Stomach (tissue), 19 donors: ENCODE measurements at places on chromosomes 3 and 15.

GRCh38 chr3:26307787-26308186 lies 314.8 kb upstream of the LRRC3B start:
- DNase-seq: peak; percentile 36

DNA sequence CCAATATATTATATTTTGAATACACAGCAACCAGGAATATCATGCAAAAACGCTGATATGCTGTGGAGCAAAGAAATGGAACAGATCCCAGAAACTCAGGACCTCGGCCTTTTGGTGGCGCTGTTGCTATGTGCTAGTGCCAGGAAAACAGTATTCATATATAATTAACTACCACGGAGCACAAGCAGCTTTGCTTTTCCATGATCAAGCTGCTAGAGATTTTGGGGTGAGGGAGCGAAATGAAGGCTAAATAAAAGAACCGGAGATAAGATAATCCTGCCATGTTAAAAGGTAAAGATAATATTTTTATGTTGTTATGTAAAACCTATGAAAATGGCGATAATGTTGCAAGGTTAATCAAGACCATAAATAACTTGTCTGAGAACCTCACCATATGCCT lies 157.7 kb upstream of the FAM3D start:
- DNase-seq: peak; percentile 85

GRCh38 chr3:139111392-139112229 lies 66.9 kb upstream of the PRR23C start:
- DNase-seq: peak; percentile 83

DNA sequence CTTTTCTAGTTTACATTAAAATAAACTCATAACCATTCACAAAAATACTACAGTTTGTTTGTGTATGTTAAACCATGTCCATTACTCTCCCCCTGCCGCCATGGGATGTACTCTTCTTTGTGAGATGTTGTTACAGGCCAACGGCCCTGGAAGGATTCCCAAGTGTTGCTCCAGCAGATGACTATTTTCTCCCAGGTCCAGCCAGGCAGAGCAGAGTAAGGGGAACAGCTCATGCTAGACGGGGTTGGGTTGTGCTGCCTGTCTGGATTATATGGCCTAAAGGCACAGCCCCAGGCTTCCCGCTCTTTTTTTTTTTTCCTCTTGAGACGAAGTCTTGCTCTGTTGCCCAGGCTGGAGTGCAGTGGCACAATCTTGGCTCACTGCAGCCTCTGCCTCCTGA lies 24.5 kb upstream of the SLCO2A1 start:
- no peak for DNase-seq

GRCh38 chr15:95946241-95946640 lies 384.3 kb upstream of the NR2F2 start:
- DNase-seq: no peak

DNA sequence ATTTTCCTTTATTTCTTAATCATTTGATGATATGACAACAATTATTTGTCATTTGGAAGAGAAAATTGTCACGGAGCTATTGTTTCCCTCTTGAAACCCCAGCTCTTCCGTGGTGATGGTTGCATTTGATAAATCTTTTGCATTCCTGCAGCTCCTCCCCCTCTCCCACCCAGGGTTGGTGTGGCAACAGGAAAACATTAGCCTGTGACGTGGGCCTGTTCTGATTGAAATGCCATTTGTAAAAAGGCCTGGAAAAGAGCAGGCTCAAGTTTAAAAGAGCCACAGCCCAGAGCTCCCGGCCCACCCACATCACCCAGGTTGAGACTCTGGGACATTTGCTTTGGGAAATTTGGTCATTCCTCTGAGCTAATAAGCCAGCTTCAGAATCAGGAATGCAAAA lies 282.5 kb downstream of the RPLP1 start:
- DNase-seq: no peak

DNA sequence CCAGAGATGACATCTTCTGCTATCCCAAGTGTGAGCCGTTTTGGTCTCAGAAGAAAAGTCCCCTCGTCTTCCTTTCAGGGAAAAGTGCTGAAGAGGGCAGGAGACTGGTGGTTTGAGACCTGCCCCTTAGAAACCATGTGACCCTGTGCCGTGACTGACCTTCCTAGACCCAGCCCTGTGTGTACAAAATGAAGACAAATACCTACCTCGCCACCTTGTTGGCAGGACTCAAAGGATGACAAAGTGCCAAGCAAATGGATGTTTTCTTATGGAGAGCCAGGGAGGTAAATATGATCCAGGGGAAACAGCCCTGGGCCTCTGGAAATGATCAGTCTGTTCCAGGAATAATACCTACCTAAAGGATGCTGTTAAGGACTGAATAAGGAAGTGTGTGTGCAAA lies 41.3 kb downstream of the FAM174B start:
- peak; percentile 87 for DNase-seq

GRCh38 chr3:31707286-31707685 lies 174.6 kb downstream of the STT3B start:
- DNase-seq: no peak

DNA sequence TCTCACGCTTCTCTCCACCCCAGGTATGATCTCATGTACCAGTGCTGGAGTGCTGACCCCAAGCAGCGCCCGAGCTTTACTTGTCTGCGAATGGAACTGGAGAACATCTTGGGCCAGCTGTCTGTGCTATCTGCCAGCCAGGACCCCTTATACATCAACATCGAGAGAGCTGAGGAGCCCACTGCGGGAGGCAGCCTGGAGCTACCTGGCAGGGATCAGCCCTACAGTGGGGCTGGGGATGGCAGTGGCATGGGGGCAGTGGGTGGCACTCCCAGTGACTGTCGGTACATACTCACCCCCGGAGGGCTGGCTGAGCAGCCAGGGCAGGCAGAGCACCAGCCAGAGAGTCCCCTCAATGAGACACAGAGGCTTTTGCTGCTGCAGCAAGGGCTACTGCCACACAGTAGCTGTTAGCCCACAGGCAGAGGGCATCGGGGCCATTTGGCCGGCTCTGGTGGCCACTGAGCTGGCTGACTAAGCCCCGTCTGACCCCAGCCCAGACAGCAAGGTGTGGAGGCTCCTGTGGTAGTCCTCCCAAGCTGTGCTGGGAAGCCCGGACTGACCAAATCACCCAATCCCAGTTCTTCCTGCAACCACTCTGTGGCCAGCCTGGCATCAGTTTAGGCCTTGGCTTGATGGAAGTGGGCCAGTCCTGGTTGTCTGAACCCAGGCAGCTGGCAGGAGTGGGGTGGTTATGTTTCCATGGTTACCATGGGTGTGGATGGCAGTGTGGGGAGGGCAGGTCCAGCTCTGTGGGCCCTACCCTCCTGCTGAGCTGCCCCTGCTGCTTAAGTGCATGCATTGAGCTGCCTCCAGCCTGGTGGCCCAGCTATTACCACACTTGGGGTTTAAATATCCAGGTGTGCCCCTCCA lies 19.1 kb downstream of the TYRO3 start:
- no peak for DNase-seq

DNA sequence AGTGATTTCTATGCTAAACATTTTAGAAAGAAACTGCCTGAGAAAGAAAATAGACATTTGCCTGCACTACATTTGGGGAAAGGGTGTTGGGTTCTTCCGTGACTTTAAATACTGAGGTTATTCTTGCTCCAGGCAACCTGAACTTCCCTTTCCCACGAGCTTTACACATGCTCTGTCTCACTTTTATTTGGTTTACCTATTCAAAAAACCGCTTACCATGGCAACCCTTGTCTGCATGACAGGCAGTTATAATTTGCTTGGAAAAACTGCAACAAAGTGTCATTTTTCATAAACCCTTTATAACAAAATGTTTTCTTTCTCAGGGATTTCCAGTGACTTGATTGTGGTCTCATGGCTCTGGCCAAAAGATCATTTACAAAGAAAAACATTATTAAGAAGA lies 416.3 kb upstream of the MEIS2 start:
- DNase-seq: peak; percentile 4

GRCh38 chr15:98684995-98685525 lies 36.7 kb downstream of the IGF1R start:
- no peak for DNase-seq

GRCh38 chr3:128681369-128681829 lies 30.8 kb upstream of the RPN1 start:
- DNase-seq: no peak

GRCh38 chr15:85690561-85691231 lies 104.0 kb downstream of the KLHL25 start:
- peak; percentile 48 for DNase-seq

- no peak for DNase-seq
Observed at GRCh38 chr3:183802989-183803388, 22.4 kb downstream of the MAP6D1 start.

DNA sequence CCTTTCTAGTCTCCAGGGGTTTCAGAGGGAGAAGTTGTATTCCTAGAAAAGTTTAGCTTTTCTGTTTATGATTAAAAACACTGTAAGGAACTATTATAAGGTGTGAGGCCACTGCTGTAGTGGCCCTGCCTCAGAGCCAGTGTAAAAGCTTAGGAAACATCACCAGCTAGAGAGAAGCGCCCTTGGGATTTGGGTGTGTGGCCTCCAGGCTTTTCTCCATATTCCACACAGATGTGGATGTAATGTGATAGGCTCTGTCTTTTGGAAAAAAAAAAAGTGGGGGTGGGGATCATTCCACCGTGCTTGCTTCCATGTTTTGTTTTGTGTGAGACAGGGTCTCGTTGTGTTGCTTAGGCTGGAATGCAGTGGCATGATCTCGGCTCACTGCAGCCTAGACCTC lies 13.9 kb downstream of the SEC61A1 start:
- no peak for DNase-seq

DNA sequence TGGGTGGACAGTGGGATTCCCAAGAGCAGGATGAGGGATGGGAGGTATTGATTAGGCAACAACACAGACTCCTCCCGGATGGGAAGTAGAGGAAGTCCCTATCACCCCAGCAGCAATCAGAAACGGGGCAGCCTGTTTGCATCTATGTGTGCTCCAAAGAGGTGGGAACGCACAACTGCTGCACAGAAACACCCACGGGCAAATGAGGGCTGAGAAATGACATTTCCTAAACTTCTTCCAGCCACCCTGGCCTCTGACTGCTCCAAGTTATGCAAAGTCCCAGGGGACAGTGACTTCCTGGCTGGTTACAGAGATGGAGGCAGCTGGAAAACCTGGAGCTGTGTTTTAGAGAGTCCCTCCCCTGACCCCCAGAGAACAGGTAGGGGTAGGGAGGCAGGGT lies 42.6 kb downstream of the HCN4 start:
- DNase-seq: no peak

- no peak for DNase-seq
Observed at GRCh38 chr15:27855137-27855536, 244.0 kb downstream of the OCA2 start.

DNA sequence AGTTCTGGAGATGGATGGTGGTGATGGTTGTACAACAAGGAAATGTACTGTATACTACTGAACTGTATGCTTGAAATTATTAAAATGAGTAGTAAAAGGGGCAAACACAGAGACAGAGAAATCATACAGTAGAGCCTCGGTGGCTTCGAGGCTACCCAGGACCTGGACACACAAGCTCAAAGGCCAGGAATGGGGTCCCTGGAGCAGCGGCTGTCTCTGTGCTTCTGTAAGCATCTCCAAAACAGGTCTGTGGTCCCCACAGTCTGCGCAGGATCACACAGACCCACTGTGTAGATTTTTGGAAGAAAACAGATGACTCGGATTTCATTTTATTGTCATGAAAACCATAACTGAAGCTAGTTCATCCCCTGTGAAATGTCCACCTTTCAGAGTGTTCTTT lies 39.7 kb downstream of the PGPEP1L start:
- DNase-seq: no peak

GRCh38 chr3:69888040-69888942 lies 111.2 kb upstream of the SAMMSON start:
- no peak for DNase-seq

DNA sequence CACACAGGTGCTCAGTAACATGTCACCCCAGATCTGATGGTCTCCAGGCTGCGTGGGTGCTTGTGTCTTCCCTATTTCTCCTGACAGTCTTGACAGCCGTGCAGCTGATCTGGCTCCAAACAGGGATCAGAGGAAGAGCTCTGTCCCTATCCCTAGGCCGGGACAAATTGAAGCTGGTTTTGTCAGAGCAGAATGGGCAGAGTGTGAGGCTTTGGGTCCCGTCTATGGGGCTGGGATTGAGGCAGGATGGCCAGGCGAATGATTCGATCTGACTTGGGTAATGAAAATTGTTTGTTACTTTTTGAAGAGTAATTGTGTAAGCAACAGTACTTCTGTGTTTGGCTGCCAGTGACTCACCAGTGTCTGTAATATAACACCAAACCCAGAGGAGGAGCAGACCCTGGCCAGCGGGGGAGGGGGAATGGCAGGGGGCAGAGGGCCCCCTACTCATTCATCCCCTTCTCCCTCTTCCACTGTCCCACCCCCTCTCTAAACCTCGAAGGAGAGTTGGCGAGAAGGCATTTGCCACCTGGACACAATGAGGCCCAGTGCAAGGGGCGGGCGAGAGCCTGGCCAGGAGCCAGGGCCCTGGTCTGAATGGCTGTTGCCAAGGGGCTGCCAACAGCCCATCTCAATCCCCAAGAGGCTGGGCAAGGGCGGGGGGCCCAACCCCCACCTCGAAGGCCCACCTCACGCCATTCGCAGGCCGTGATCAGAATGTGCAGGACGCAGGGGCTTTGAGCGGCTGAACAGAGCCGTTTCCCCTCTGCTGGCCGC lies 4.9 kb upstream of the MAGEF1 start:
- peak; percentile 81 for DNase-seq

GRCh38 chr3:171371354-171371753 lies 88.9 kb downstream of the TNIK start:
- DNase-seq: no peak

GRCh38 chr3:168220556-168220955 lies 124.8 kb upstream of the GOLIM4 start:
- no peak for DNase-seq

DNA sequence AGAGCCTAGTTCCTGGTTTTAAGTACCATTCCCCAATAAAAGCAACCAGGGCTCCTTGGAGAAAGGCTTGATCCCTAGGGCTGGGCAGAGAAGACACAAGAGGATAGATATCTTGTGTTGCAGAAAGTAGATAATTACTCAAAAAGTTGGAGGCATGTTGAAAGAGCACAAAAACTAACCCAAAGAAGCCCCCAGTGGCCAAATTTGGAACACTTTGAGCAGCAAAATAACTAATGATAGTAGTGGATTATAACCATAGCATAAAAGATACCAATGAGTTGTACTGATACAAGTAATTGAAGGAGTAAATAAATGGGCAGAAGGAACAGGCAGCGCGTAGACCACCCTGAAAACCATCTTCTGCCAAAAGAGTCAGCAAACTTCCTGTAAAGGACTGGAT lies 12.0 kb downstream of the EXOSC7 start:
- DNase-seq: no peak

GRCh38 chr3:99332718-99333117 lies 305.7 kb upstream of the COL8A1 start:
- DNase-seq: no peak

GRCh38 chr3:134713671-134714070 lies 62.8 kb upstream of the KY start:
- DNase-seq: no peak
